ENCODE measurements at places on chromosomes 3 and 15. TPM values are rescaled to one million over a fixed set of nuclear protein-coding genes. Genes with fewer than 3 reads are reported as not detected.

DNA sequence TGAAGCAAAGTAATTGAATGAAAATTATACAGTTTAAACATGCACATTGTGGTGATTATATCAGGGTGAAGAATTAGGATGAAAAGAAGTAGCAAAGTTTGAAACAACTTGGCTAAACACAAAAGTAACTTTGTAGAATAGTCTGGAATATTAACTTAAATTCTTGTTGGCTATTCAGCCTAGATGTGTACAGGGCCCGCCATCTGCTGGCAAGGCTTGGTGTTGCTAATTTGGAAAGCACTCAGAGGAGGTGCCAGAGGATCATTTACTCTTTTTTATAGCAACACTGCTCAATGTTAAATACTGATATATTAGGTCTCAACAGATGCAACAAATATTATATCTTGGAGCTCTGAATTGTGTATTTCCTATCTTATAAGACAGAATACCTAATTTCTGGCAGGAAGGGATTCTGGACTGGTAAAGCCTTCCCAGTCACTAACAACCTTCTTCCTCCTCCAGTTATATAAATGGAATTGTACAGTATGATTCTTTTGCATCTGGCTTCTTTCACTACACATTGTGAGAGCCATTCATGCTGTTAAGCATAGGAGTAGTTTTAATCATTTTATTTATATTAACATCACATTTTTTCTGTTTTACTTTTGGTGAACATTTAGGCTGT is 36.1 kb downstream of the TTC23 start:
- DNase-seq: peak; percentile 36

- DNase-seq: no peak
Measured at GRCh38 chr15:88727439-88727838, 75.8 kb upstream of the ACAN start.

DNA sequence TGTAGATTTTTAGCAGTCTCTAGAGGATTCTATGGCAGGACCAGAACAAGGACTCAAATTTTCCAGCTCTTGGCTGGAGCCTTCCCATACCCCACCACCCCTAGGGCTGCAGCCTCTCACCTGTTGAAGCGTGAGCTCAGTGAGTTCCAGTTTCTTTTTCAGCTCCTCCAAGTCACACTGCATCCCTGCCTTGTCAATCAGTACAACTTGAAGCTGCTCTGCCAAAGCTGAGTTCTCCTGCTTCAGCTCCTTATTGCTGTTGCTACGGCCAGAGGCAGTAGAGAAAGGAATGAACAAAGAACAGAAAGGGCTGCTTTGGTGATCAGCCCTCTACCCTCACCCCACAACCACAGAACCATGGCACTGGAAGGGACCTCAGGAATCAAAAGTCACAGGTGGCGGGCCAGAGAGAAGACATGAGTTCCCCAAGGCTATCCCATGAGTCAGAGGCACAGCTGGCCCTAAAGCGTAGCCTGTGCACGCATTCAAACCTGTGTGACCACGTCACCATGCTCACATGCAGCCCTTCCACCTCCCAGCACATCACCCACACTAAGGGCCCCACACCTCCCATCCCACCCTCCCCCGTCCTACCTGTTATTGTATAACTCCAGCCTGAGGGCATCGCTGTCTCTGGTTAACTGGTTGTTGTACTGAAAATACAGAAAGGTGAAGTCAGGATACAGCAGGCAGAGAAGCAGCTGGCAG is 83.3 kb upstream of the C2CD4B start:
- no peak for DNase-seq

- no peak for DNase-seq
Measured at GRCh38 chr15:55873024-55873720, 120.2 kb downstream of the NEDD4 start.

GRCh38 chr3:161766331-161766730 is 269.7 kb downstream of the OTOL1 start:
- no peak for DNase-seq

GRCh38 chr3:54951405-54951804 is 23.5 kb upstream of the LRTM1 start:
- DNase-seq: peak; percentile 68

- no peak for DNase-seq
Measured at GRCh38 chr3:154781595-154781994, 298.5 kb upstream of the MME start.

GRCh38 chr15:78995921-78996893 is 51.4 kb upstream of the CTSH start:
- no peak for DNase-seq

DNA sequence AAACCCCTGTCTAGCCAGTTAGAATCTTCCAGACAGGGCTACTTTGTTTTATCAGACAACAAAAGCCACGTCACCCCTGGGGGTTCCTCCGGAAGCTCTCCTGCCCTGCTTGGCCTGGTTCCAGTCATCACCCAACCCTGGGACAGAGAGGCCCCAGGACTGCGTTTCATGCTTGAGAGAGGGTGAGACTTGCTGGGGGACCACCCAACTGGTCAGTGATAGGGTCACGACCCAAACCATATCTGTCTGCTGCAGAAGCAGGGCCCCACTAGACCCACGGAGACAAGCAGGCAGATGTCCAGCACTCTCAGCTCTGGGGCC is 1.2 kb downstream of the NT5DC2 start:
- no peak for DNase-seq

DNA sequence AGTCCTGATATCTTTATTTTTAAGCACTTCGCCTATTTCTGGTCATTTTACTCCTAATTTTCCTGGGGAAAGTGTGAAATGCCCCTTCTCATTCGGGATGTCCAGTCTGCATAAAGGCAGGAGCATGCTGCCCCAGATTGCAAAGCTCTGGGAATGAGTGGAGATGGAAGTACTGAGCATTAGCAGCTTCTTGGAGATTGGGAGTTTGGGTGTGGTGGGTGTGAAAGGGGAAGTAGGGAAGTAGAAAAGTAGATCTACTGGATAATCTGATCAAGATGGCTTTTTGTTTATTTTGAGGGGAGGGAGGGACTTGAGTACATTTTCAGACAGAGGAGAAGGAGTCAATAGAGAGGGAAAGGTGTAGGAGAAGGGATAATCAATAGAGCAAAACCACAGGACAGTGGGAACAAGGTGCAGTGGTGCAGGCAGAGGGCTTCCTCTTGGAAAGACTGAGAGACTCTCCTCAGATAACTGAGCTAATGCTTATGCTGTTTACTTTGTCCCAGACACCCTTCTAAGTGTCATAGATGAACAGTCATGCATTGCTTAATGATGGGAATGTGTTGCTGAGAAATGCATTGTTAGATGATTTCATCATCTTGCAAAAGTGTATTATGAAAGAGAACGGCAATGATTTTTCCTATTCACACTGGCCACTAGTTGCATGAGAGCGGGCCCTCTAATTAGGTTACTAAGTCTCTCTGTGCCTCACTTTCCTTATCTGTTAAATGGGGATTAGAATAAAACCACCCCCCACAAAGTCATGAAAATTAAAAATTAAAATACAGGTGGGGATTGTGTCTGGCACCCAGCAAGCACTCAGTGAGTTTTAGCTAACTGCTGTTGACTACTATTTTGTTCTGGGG is 45.5 kb downstream of the PHLDB2 start:
- no peak for DNase-seq

DNA sequence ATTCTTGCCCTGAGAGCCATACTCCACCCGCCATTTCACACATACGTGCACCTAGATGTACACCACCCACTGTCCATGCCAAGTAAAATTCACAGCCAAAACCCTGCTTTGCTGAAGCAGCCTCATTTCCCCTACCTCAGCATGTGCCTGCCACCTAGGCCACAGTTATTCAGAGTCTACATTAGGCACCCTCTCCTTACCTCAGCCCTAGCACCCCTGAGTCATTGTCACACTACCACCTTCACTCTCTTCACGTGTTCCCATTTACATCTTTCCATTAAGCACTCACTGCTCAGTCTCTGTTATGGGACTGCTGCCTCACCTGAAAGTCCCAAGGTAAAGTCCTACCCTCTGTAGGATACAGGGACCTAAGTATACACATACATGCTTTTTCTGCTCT is 70.0 kb downstream of the SETD5 start:
- DNase-seq: no peak

DNA sequence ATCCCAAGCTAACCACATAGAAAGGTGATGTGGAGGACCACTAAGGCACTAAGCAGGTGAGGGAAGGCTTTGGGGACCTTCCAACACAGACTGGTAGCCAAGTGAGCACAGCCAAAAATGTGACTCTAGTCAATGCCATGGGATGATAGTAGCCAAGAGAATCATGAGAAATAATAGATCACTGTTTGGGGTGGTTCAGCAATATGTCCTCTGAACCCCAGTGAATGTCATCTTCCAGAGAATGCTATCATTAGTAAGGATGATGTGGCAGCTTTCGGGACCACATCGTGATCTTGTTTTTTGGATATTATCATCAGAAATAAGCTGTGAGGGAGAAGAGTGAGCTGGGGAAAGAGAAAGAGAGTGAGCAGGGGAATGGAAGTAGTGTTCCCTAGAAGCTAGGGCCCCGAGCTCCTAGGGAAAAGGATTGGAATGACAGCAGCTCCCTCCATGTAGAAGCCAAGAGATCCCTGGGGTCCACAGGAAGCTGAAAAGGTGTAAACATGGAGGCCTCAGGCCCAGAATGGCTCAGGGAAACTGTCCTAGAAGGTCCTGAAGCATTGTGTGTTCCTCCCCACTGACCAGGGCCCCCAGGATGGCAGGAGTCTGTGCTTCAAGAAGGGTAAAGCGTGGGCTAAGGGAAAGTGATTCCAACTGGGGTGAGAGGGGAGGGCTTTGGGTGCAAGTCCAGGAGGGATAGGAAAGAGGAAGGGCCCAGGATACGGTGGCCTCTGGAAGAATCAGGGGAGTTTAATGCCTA is 56.6 kb upstream of the KLF13 start:
- DNase-seq: no peak

- DNase-seq: no peak
Measured at GRCh38 chr3:133540896-133541674, 32.4 kb upstream of the CDV3 start.

DNA sequence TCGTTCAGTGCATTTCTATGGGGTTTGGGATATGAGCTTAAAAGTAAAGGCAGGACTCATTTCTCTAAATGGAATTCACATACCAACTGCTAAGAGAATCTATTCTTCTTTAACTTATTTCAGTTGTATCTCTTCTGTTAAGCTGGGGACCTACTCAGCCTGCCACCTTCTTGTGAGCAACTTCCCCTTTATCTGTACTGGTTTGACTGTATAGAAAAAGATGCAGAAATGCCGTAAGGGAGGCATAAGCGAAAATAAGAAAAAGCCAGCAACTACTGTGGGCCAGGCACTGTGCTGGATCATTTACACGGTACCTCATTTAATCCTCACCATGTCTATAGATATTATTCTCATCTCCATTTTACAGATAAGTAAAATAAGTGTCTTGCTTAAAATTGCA is 38.4 kb downstream of the RBMS3 start:
- no peak for DNase-seq

- DNase-seq: no peak
Measured at GRCh38 chr3:43632269-43632733, 10.5 kb upstream of the ANO10 start.

GRCh38 chr3:143343944-143344343 is 224.4 kb downstream of the CHST2 start:
- DNase-seq: no peak

DNA sequence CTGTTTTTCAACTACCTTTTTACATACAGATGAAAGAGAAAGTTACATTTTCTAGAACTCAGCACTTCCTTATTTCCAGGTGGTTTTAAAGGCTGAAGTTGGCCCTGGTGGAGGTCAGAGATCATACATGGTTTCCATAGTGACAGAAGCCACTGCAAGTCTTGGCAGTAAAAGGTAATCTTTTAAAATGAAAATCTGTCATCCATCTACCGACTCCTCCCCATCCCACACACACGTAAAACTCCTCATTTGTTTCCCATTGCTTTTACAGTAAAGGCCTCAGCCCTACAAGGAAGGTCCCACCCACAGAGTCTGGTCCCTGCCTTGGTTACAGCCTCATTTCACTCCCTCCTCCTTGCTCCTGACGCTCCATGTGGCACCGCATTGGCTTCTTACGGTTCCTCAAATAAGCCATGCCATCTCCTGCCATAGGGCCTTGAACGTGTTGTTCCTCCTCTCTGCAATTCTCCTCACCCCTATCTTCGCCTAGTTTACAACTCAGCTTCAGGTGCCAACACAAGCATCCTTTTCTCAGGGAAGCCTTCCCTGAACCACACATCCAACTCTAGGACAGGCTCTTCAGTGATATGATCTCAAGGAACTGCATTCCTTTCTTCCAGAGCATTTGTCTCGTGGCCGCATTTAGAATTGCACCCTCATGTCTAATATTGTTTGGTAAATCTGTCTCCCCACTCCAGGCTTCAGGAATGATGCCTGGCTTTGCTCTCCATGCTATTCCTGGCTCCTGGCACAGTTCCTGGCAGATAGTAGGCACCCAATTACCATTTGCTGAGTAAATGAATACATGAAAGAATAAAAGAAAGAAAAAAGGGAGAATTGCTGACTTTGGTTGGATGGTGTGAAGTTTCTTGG is 2.6 kb downstream of the CYP19A1 start:
- DNase-seq: no peak

MFGE8 gene
- total RNA-seq: 653 TPM

ACAN gene
- total RNA-seq: 0.50 TPM
